ENCODE measurements at places on chromosomes 1 and 21. TPM values are rescaled to one million over a fixed set of nuclear protein-coding genes. Genes with fewer than 3 reads are reported as not detected.

GRCh38 chr1:37410815-37411214 lies 63.6 kb upstream of the ZC3H12A start:
- no peak for DNase-seq

Gene OR10J1
- total RNA-seq, result not detected

DNA sequence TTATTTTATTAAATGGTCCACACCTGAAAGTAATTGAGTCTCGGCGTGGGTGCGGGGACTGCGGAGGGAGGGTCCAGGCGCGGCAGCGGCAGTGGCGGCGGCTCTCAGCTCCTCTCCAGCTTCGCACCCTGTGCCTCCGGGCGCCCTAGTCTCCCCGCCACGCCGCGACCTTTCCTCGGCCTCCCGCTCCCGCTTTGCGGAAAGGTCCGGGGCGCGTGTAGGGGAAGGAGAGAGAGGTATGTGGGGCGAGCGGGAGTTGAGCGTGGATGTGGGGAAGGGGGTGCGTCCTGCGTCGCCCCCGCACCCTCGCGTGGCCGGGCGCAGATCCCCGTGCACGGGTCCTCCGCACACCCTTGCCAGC lies 13.4 kb upstream of the ALX3 start:
- DNase-seq, result no peak

DNA sequence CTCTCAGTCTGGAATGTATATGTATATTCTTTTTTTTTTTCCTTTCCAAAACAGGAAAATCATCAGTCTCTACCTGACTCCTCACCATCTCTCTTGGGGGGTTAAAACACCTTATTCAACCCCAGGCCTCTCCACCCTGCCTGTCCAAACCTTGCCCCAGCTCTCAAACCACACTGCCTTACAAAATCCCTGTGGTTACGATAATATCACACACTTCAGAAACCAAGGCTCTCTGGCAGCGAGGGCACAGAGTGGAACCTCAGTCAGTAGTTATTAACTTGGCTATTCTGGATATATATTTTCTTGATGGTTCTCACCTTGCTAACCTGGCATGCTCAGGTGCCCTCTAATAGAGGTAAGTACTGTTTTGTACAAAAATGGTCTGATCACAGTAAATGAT lies 24.7 kb downstream of the KIAA0040 start:
- DNase-seq, result no peak

Gene SLFNL1
- total RNA-seq, result 0.18 TPM

Gene BATF3
- 0.20 TPM for total RNA-seq

Measured in T-helper 17 cell (primary cell).